Naive B cell (primary cell): ENCODE measurements at places on chromosomes 11 and 22.

GRCh38 chr11:130706572-130706971, 209.7 kb downstream of the SNX19 start:
- no peak for DNase-seq

DNA sequence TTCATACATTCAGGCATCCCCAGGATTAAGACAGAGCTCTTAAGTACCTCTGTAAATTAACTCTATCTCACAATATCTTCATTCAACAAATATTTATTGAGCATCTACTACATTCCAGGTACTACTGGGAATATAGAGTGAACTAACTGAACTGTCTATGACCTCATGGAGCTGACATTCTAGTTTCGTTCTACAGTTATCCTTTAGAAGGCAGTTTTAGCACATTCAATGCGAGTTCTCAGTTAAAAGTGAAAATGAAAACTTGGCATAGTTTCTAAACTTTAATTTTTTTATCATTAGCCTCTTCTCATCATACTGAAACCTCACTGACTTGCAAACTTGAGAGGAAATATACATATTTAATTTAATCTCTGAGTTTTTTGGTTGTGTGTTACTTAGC, 10.7 kb upstream of the MS4A6E start:
- no peak for DNase-seq

GRCh38 chr11:38153985-38154384, 1555.9 kb upstream of the RAG2 start:
- no peak for DNase-seq

- no peak for DNase-seq
Observed at GRCh38 chr11:10666556-10667520, 26.7 kb downstream of the IRAG1 start.

DNA sequence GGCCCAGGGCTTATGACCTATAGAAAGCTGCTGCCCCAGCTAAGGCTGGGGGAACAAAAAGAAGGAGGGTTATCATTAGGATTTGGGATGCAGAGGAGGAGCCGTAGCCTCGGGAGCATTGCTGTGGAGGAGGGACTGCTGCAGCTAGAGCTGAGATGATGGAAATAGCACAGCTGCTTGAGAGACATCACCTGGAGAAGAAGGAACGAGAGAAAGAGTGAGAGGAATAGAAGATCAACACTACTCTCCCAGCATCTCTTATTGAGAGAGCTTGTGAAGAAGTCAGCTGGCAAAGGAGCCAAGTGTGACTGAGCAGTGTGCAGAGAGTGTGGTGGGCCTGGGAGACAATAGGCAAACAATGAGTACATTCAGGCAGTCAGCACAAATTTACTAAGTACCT, 100.7 kb upstream of the PLET1 start:
- no peak for DNase-seq

DNA sequence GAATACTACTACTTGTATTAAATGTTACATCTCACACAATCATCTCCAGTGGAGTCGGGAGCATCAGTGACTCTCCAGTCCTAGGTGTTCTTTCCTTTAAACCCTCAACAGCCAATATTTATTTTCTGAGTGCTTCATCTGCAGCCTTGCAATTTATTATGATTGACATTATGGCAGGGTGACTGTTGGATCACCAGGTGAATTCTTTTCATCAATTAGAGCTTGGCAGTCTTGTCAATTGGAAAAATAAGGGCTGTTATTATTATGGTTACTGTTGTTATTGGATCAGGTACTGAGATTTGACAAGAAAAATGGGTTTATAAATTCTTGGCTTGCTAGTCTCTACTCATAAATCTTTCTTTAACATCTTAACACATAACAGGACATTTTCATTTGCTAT, 27.5 kb upstream of the HTATIP2 start:
- DNase-seq, result no peak

- no peak for DNase-seq
Observed at GRCh38 chr11:1276041-1276790, 33.2 kb downstream of the TOLLIP start.

- no peak for DNase-seq
Observed at GRCh38 chr22:35728639-35729308, 11.1 kb downstream of the APOL5 start.

DNA sequence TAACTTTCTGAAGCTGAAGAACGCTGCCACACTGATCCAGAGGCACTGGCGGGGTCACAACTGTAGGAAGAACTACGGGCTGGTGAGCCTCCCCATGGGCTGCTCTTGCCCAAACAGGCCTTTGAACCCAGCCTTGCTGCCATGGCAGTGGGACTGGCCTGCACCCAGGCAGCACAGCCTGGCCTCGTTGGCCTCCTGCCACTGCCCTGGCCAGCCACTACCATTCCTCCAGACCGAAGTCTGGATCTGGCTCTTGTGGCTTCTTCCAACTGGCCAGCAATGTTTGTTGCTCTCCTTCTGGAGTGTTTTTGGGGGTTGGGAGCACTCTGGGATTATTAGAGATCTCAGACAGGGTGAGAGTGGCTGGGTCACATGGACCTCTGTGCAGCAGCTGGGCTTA, 51.0 kb downstream of the MYO7A start:
- DNase-seq, result no peak

DNA sequence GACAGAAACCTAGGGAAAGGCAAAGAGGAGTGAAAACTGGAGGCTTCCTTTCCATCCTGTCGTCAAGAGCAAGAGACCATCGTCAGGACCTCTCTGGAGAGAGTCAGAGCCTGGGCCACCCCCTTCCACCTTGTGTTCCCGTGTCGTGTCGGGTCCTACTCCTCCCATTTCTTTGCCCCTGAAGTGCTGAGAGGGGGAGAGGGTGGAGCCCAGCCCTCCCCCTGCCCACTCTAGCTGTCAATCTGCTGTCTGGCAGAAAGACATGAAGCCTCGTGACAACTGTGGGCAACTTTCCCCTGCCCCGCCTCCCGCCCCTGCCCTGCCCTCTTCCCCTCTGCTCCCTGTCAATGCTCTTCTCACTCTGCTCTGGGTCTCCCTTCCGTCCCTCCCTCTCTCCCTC, 20.6 kb downstream of the ANKK1 start:
- DNase-seq, result no peak

GRCh38 chr22:41845380-41846267, 12.7 kb downstream of the SREBF2 start:
- DNase-seq, result no peak

- no peak for DNase-seq
Observed at GRCh38 chr22:21446128-21446826, 20.9 kb upstream of the TMEM191C start.

DNA sequence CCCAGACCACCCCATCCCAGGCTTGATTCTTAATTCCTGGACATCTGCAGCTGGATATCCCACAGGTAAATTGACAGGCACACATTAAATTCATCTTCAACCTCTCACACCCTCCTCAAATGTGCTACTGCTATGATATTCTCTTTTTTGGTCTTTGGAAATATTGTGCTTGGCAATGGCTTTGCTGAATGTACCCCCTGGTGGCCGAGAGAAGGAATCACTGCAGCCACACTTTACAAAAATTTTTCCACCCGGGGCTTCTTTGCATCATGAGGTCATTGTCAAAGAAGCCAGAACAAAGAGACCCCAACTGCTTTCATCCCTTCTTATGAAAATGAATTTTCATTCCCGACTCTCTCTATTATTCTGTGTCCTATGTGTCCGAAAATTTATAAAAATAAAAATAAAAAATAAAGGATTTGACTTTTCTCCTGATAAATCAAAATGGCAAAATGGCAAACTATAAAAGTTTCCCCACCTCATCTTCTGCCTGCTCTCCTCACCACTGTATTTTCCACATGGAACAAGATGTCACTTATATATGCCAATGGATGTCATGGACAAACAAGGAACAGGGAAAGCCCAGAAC, 15.0 kb upstream of the CYB5R2 start:
- no peak for DNase-seq

DNA sequence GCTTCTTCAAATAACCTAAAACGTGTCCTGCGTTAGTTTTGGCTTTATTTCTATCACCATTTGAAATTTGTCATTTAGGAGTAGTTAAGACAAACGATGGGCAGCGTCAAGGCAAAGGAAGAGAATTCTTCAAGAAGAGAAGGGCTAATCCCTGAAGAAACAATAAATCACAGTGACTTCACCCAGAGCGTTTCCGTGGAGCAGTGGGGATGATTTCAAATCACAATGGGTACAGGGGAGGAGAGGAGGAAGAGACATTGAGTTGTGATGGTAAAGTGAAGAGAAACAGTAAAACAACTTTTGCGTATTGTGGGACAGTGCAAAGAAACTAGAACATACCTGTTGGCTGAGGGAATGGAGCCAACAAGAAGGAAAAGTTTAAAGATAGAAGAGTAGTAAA, 9.7 kb downstream of the PDGFD start:
- DNase-seq, result no peak

DNA sequence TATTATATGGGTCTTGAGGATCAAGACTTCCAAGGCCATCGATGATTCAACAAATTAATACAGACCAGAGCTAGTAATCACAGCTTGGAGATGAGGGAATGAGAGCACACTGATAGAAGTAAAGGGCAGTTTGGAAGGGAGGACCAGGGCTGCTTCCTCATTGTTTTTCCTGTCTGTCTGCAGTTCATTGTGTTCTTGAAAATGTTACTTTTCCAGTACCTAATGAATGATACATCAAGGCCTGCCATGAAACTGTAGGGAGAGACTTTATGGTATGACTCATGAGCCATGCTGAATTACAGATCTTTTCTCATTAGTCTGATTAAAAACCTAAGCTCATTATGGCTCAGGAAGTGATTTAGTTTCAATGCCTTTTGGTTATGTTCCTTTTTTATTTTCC, 855.6 kb downstream of the KCNA4 start:
- no peak for DNase-seq

DNA sequence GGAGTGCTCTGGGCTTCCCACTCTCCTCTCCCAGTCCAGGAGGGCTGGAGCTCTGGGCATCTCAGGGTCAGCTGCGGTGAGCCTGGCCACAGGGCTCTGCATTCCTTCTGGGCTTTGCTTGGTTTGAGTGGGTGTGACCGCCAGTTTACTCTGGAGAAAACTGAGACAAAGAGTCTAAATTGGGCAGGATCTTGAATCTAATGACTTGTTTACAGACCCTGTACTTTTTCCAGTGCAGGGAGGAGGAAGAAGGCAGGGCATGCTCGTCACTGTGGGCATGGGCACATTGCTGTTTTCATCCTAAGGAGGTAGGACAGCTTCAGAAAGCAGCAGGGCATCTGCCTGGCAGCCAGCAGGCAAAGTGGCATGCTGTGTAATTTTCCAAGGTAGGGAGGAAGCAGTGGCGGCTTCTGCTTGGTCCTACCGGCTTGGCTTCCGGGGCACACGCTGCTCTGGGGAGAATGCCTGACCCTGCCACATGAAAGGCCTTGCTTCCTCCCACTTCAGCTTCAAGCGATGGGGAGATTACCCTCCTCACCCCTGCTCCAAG, 22.9 kb downstream of the FLI1 start:
- DNase-seq, result no peak

- DNase-seq, result no peak
Observed at GRCh38 chr22:35045451-35045850, 20.5 kb upstream of the ISX start.

DNA sequence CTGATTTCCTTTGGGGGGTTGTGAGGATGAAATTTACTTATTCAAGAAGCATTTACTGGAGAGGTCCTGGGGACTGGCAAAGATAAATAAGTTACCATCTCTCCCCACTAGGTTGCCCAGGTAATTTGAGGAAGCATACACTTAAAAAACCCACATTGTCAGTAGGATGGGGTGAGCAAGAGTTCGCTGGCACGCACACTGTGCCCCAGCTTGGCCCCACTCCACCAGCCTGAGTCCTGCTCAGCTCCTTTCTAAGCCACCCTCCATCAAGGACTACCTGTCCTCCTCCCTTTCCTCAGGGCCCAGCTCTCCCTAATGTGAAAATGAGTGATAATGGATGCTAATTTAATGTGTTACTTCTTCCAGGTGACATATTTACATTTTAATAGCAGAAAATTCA, 216.5 kb upstream of the PLET1 start:
- no peak for DNase-seq

- no peak for DNase-seq
Observed at GRCh38 chr22:49426618-49427266, 400.9 kb downstream of the BRD1 start.

DNA sequence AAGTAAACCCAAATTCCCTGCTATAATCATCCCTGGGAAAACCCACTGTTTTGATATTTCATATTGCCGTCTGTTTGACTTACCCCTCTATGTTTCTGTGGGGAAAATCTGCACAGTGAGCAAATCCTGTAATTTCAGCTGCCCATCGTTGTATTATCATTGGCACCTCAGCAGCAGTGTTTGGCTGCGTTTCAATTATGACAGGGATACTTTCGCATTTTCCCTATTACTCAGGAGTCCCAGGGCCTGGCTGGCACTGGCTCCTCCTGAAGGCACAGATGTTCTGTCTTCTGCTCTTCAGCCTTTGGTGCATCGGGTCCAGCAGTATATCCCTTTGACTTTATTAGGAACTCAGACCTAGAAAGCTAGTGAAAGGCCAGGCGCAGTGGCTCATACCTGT, 12.2 kb upstream of the MMP12 start:
- DNase-seq, result no peak

GRCh38 chr22:40939202-40939601, 12.0 kb upstream of the RBX1 start:
- DNase-seq, result no peak

DNA sequence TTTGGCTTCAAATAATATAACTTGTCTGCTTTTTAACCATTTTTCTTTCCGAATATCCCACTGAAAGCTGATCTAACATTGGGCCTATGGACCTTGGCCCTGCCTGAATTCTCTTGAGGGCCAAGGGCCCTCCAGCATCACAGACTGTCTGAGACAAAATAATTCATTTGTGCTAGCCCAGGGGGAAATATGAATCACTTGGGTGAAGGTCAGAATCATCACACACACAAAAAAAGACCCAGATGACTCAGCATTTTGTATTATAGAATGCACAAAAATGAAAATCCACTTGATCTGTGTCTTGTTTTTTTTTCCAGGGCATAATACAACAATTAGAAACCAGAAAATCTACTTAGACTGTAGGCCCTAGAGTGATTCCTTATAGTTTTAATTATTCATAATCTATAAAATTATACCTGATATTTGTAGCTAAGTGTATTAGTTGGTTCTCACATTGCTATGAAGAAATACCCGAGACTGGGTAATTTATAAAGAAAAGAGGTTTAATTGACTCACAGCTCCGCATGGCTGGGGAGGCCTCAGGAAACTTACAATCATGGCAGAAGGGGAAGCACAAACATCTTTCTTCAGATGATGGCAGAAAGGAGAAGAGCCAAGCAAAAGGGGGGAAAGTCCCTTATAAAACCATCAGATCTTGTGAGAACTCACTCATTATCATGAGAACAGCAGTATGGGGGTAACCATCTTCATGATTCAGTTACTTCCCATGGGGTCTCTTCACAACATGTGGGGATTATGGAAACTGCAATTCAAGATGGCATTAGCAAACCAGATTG, 15.6 kb upstream of the RDX start:
- DNase-seq, result no peak

GRCh38 chr22:19114984-19115552, 7.1 kb downstream of the DGCR2 start:
- no peak for DNase-seq
